ENCODE measurements at places on chromosomes 11 and 22.

DNA sequence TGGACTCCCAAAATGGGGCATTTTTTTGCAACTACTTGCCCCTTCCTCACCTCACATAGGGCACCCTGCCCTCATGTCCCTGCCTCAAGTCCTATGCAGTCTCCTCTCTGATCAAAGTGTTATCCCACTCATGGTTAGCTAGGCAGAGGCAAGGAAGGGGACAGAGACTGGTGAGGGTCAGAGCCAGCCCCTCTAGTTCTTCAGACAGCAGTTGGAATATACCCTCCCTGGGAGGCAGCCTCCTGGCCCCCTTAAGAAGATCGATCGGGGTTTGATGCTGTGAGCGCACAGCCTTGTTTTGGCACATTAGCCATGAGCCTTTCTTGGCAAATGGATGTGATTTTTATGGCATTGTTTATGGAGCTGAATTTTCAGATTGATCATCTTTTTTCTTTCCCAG, 436.9 kb downstream of the BUD13 start:
- DNase-seq, result no peak

DNA sequence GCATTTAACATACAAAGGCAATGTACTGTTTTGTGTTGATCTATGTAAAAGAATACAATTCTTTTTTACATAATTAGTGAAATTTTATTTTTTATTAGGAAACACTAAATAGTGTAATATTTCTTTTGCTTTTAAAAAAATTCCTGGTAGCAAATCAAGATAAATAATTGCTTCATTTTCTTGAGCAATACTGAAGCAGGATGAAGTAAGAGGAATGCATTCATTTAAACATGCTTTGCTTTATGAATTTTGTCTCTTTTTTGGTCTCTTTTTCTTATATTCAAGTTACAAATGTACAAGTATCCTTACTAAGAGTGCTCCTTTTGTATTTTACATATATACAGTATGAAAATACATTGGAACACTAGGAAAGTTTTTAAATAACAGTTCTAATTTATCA, 144.4 kb upstream of the TEAD1 start:
- no peak for DNase-seq

GRCh38 chr11:30260813-30261212, 30.0 kb downstream of the FSHB start:
- DNase-seq, result no peak

DNA sequence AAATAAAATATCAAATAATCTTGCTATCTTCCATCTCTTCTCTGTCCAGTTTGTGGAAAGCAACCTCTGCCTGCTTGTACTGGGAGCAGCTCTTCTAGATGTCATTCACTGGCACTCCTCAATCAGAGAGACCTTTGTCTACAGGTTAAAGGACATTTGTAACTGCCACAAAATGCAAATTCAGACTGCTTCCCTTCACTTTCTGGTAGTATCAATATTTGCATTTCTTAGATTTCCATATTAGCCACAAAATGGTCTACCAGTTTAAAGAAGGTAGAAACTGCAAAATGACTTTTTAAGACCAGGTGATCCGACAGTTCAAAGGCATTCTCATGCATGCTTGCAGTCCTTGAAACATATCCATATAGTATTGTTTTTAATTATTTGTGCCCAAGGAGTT, 51.7 kb upstream of the RCN1 start:
- no peak for DNase-seq

DNA sequence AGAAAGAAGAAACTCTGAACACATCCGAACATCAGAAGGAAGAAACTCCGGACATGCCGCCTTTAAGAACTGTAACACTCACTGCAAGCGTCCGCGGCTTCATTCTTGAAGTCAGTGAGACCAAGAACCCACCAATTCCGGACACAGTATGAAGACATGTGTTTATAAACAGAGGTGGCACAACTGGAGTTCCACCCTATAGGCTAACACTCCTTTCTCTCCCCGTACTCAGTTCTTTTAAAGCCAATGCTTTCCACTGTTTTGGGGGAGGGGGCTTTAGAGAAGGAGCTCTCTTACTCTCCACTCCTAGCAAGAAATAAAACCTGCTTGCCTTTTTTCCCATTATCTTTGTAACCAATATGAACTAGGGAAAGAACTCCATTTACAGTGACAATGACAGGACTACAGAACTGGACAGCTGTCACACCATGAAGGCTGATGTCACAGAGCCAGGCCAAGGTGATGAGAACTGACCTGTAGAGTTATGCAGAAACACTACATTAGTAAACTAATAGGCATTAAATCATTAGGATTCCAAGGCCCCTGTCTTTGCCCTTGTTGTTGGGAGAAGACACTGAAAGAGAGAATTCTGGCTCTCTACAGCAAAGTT, 733 bp downstream of the TRIM5 start:
- DNase-seq, result peak; percentile 5

DNA sequence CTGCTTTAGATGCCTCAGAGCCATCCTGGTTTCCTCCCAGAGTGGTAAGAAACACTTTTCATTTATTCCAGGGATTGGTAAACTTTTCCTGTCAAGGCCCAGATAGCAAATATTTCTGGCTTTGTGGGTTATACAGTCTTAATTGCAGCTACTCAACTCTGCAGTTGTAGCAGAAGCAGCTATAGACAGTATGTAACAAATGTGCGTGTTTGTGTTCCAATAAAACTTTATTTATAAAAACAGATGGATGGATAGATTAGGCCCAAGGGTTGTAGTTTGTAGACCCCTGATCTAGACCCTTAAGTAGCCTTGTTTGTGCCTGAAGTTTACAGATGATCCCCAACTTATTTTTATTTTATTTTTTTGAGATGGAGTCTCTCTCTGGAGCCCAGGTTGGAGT, 17.9 kb downstream of the NNMT start:
- DNase-seq, result no peak

GRCh38 chr11:128916681-128917080, 25.5 kb downstream of the KCNJ5 start:
- DNase-seq, result no peak

DNA sequence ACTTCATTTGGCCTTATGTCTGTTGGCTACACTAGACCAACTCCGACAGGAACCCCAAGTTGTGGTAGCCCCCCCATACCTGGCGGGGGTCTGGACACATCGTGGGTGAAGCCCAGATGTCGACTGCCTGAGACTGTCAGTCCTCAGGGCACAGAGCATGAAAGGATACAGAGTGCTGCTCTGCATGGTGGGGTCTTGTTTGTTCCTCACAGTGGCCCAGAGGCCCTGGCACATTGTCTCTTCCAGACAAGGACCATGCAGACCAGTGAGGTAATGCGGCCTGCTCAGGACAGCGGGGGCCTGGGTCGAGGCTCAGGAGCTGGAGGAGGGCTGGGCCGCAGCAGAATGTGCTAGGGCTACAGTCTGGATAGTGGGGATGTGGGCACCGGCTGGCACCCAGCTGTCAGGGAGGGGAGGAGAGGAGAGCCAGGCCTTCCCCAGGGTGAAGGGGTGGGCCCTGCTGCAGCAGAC, 14.6 kb downstream of the CAPN5 start:
- no peak for DNase-seq

GRCh38 chr22:27159716-27160295, 502.4 kb downstream of the MIAT start:
- no peak for DNase-seq

GRCh38 chr22:40578171-40578570, 58.3 kb downstream of the MRTFA start:
- no peak for DNase-seq

DNA sequence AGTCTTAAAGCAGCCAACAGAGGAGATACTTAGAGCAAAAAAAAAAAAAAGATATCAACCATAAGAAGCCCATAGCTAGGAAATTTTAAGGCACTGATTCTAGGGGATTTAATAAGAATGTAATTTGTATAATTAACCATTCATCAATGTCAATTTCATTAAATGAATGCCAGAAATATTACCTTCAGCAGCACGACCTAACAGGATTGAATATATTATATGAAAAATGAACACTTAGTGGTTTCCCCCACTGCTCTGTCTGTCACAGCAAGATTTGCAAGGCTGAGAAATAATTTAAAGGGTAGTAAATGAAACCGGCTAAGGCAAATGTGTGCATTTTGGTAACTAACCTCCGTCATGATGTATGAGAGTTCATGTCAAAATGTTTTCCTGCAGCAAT, 319.9 kb downstream of the KIRREL3 start:
- DNase-seq, result no peak

- no peak for DNase-seq
Observed at GRCh38 chr22:32389685-32390084, 22.4 kb downstream of the RTCB start.

DNA sequence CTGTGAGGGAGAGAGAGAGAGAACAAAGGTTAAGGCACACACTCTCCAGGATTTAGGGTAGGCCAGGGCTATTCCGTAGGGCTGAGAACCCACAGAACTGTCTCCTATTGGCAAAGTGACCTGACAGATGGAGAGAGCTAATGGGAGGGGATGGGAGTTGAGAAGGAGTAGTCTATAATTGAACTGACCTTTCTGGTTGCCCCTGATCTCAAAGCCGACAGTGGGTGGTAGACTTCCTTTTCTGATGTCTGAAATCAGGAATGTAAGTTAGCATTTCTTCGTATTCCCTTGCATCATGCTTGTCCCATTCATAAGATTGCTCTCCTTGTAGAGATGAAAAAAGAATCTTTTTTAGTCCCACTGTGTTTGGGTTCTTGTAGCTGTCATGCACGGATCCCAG, 210.1 kb downstream of the NTM start:
- DNase-seq, result peak; percentile 87

DNA sequence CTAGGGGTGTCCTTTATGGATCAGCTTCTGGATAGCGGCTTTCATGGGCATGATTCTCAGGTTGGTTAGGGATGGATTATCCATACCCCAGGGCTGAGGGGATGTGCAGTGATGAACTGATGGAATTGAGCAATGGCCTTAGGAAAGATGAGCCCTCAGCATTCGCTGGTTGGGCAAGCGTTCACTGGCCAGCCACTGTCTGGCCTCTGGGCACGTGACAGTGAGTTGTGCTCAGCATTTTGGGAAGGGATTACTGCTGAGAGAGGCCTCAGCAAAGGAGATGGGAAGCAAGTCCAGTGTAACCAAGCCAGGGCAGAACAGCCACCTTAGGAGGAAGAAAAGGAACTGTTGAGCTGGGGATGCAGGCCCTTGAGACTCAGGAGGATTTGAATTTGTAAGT, 17.4 kb downstream of the UBASH3B start:
- DNase-seq, result no peak

DNA sequence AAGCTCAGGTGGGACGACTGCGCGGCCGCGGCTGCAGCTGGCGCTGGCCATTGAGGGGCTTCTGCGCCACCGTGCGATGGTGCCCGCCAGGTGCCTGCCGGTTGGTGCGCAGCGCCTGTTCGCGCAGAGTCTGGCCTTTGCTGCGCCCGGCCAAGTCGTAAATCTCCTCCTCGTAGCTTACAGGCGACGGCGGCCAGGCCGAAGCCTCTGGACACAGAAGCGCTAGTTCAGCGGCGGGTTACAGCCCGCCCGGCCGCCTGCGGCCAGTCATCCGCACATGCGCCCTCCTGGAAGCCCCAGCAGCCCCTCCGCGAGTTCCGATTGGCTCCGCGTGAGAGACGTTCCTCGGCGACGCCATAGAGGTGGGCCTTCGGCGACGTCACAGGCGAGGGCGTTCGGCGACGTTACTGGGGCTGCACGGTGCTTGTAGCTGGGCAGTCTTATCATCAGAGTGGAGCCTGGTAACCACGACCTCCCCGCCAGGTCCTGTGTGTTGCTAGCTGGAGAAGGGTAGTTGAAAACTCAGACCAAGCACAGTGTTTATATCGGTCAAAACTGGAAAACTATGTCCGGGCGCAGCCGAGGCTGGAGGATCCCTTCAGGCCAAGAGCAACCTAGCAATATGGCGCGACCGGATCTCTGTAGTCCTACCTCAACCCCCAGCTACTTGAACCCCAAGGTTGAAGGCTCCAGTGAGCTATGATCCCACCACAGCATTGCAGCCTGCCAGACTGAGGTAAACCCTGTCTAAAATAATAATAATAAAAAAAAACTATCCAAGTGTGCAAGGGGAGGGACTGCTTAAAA, 265.7 kb downstream of the OR4C45 start:
- DNase-seq, result no peak

DNA sequence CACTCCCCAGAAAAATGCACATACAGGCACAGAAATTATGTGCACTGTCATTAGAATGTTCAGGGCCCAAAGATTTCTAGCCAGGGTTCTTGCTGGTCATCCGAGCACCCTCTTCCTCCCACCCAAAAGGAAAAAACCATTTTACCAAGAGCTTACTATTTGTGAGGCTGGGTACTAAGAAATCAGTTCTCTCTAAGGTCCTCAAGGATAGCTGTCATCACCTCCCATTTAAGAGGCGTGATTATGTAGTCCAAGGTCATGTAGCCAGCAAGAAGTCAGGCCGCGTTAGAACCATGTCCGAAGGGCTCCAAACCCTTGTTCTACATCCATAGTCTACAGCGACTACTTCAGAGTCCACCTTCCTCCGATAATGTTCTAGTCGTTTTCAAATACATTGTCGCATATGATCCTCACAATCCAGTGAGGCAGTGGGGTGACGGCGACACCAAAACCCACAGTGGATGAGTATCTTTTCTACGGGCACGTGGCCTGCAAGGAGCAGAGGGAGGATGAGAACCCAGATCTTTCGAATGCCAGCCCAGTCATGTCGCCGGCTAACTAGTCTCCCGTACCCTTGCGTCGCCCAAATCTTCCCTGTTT, 634 bp downstream of the TIMM8B start:
- no peak for DNase-seq

DNA sequence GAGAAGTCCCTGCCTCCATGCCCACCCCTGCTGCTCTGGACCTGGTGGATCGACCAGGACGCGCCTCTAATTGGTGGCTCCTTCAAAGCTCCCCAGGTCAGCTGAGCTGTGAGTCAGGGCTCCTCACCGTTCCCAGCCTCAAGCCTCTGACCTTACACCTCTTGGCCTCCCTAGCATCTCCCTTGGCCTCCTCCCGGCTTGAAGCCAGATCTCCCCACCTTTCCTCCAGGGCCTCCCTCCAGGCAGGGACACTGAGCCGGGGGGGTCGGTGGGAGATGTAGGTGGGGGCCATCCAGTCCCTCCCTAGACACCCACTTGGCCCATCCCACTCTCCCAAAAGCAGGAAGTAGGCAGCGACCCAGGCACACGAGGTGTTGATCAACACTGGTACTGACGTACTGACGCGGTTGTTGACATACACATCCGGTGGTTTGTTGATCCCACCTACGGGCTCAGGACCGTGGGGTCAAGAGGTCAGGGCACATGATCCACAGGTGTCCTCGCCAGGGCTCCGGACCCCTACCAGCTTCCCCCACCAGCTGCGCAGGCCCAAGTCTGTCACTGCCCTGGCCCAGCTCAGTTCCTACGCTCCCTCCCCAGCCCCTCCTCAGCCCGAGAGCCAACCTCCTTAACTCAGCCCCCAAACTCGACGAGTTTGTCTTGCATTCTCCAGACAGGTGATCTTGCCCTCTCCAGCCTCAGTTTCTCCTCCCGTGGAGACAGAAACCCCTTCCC, 802 bp downstream of the ATG2A start:
- DNase-seq, result peak; percentile 3
